Glutamatergic neuron (in vitro differentiated cells): ENCODE measurements at places on chromosomes 4 and X. TPM values are rescaled to one million over a fixed set of nuclear protein-coding genes. Genes with fewer than 3 reads are reported as not detected.

DNA sequence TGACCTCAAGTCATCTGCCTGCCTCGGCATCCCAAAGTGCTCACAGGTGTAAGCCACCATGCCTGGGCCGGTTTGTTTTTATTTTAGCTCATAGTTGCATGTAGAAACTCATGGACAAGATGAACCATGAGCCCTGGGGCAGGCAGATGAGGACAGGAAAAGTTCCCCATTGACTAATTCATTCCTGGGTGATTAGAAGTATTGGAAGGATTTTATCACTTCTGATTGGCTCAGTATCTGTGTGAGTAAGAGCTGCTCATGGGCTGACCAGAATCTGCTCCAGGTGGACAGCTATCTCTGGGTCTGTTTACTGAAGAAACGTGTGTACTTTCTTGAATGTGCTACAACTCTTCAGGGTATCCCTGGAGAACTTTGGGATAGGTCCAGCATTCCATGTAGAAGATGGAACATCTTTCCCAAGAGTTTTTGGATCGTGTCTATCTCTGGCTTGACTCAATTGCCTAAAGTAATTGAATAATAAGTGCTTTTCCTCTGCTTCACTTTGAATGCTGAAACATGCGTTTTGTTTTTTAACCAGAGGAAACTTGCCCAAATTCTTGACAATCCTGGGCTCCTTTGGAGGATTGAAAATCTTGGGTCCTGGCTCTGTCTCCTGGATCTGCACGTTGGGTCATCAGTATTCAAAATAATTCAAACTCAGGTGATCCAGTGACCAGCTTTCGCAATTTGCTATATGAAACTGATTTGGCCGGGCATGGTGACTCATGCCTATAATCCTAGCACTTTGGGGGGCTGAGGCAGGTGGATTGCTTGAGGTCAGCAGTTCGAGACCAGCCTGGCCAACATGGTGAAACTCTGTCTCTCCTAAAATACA, 88.6 kb upstream of the DHRSX start:
- H3K4me1 ChIP-seq = peaks cover 5% of the 10 kb centered on the region
- no peak for DNase-seq
- H3K36me3 ChIP-seq = no peaks in the 10 kb centered on the region
- H3K27ac ChIP-seq = no peak overlapping the region

DNA sequence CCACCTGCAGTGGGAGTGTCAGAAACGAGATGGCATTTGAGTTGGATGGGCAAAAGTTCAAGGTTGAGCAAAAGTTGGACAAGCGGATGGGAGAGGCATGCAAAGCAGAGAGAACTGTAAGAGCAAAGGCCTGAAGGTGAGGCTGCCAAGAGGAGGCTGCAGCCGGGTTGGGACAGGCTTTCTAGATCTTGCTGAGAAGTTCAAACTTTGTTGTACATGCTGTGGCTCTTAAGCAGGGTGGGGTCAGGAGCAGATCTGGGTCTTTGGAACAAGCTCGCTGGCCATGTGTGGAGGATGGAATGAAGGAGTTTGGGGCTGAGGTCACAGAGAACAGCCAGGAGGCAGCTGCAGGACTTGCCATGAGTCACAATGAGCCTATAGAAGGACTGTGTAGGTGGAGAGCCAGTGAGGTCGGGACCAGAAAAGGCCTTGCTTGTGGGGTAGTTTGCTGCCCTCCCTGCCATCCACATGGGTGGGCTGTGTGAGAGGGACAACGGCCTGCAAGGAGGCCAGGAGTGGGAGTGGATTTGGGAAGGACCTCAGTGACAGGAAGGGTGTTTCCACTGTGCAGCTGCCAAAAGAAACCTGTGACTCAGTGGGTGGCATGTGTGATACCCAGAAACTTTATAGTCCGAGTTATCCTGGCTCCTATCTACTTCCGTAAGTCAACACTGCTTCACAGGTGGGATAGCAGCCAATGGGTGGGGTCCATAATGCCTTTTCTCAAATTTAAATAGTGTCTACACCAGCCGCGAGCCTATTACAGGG, 210.4 kb downstream of the MID1IP1 start:
- H3K4me1 ChIP-seq = no peaks in the 10 kb centered on the region
- H3K4me3 ChIP-seq = no peak overlapping the region
- H3K36me3 ChIP-seq = no peaks in the 10 kb centered on the region
- peaks cover 1% of the 10 kb centered on the region for H3K27me3 ChIP-seq
- H3K27ac ChIP-seq = no peak overlapping the region

The PNMA5 gene
- not detected for total RNA-seq

- no peak overlapping the region for H3K4me3 ChIP-seq
- H3K27ac ChIP-seq = no peak overlapping the region
- no peaks in the 10 kb centered on the region for H3K4me1 ChIP-seq
- H3K36me3 ChIP-seq = no peaks in the 10 kb centered on the region
- no peaks in the 10 kb centered on the region for H3K27me3 ChIP-seq
These were observed 609.5 kb upstream of the FAM241A start for GRCh38 chr4:111535792-111536191.

DNA sequence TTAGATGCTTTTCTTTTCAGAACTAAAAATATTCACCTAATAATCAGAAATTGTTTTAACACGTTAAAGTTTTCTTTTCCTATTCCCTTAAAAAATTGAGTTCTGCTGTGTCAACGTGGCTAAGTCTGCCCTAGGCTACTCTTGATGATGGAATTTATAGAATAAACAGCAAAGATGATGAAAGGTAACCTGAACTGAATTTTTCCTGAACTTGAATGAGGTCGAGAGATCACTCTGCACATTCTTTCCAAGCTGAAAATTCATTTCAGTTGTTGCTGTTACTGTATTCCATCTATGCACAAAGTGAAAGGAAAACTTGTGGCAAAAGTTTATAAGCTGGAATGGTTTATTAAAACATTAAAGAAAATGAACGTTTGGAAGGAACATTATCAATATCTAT, 245.9 kb upstream of the GIMD1 start:
- H3K4me3 ChIP-seq = no peak overlapping the region
- no peak overlapping the region for H3K27ac ChIP-seq
- no peaks in the 10 kb centered on the region for H3K4me1 ChIP-seq
- DNase-seq = no peak

DNA sequence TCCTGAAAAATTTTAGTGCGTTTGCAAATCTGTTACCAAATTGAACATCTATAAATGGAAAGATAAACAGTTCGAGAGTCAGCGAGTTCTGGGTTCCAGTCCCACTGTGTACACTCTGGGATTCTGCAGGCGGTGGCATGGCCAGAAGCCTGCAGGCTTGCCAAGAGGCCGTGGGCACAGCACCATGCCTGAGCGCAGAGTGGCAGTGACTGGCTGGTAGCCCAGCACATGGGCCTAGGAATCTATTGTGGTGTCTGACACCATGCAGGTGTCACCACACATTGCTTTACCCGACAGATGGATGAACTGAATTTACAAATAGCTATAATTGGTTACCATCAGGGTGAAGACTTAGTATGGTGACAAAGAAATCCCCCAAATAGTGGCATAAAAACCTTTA, 71.7 kb upstream of the TLR3 start:
- H3K4me1 ChIP-seq = peaks cover 3% of the 10 kb centered on the region
- H3K27ac ChIP-seq = no peak overlapping the region
- no peak overlapping the region for H3K4me3 ChIP-seq
- DNase-seq = no peak
- H3K27me3 ChIP-seq = no peaks in the 10 kb centered on the region
- H3K36me3 ChIP-seq = no peaks in the 10 kb centered on the region

The ZCCHC12 gene
- total RNA-seq = 22.7 TPM

The ZNF157 gene
- 2.9 TPM for total RNA-seq

The POU3F4 gene
- total RNA-seq = 1.8 TPM

The BBS7 gene
- total RNA-seq = 49.8 TPM

DNA sequence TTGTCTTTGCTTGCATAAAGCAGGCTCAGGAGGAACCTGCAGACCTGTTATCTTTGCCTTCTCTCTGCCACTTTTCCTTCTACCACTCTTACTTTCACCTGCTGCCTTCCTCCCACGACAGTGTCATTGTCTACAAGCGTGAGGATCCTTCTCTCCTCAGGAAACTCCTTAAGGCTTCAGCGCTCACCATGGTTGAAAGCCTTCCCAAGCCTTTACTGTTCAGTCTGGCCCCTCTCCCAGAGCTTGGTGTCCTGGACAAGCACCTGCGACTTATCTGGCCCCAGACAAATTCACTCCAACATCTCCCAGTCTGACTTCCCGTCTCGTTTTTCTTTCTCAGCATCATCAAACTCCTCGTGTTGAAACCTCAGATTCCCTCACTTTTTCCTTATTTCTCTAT, 31.0 kb downstream of the CC2D2A start:
- H3K4me1 ChIP-seq = no peaks in the 10 kb centered on the region
- H3K36me3 ChIP-seq = peaks cover 5% of the 10 kb centered on the region
- no peak for DNase-seq
- H3K27me3 ChIP-seq = no peaks in the 10 kb centered on the region

The ADH7 gene
- total RNA-seq = not detected

The P2RY4 gene
- 0.27 TPM for total RNA-seq

- H3K4me1 ChIP-seq = no peaks in the 10 kb centered on the region
- DNase-seq = no peak
- H3K27me3 ChIP-seq = no peaks in the 10 kb centered on the region
- H3K36me3 ChIP-seq = peaks cover 3% of the 10 kb centered on the region
These were observed 7.3 kb upstream of the TMEM33 start for GRCh38 chr4:41927796-41928499.

GRCh38 chrX:2632533-2633504, 58.3 kb upstream of the CD99 start:
- H3K4me1 ChIP-seq = no peaks in the 10 kb centered on the region
- no peak for DNase-seq
- H3K27me3 ChIP-seq = peaks cover under 1% of the 10 kb centered on the region

- no peak overlapping the region for H3K27ac ChIP-seq
- H3K4me3 ChIP-seq = no peak overlapping the region
- DNase-seq = no peak
- H3K4me1 ChIP-seq = no peaks in the 10 kb centered on the region
- no peaks in the 10 kb centered on the region for H3K27me3 ChIP-seq
These were observed 43.0 kb upstream of the GABRA2 start for GRCh38 chr4:46432923-46433322.

DNA sequence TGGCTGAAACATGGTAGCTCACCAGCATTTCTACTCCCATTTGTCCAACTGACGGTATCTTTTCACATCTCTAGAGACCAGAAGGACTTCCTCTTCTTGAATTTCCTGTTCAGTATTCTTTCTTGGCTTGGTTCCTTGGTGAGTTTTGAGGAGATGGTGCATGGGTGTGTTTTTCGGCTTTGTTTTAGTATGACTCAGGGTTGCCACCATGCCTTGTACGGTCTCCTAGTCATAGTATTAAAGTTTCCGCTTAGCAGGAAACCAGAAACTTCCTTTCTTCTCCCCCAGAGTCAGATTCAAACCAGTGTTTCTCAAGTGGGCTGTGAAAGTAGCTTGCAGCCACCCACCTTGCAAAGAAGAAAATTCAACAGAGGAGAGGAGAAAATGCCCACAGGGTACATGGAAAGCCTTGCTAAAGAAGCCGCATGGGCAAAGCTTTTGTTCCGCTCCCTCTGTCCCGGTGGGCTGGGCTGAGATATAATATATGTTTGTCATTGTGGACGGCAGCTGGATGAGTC, 5.7 kb downstream of the CD99 start:
- no peak for DNase-seq
- H3K4me1 ChIP-seq = peaks cover 12% of the 10 kb centered on the region
- peaks cover 16% of the 10 kb centered on the region for H3K27me3 ChIP-seq
- H3K36me3 ChIP-seq = no peaks in the 10 kb centered on the region
- H3K4me3 ChIP-seq = no peak overlapping the region
- H3K27ac ChIP-seq = no peak overlapping the region

DNA sequence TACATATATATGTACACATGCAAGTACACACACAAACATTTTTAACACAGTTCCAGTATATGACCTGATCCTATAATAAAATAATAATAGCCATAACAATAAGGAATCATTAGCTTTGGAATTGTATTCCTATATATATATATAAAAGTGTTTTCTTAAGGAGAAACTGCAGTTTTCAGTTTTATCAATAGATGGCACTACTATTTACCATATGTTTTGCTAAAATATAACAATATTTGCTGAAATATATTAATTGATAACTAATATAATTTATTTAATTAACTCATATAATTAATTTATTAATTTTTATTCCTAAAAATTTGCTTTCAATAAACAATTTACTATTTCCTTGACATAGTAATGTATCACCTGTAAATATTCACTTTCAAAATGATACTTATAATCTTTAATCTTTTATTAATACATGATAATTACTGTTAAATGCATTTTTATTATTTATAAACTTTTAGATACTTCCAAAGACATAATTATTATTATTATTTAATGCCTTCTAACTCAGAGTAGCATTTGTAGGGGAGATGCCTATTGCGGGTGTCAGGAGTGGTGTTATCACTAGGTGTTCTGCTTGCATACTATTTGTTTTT, 599.5 kb downstream of the FSTL5 start:
- H3K4me1 ChIP-seq = peaks cover 5% of the 10 kb centered on the region
- H3K27ac ChIP-seq = no peak overlapping the region
- H3K27me3 ChIP-seq = no peaks in the 10 kb centered on the region
- no peak for DNase-seq
- H3K4me3 ChIP-seq = no peak overlapping the region

- H3K36me3 ChIP-seq = no peaks in the 10 kb centered on the region
- no peaks in the 10 kb centered on the region for H3K4me1 ChIP-seq
- H3K27me3 ChIP-seq = peaks cover 2% of the 10 kb centered on the region
These were observed 117.1 kb upstream of the EGFL6 start for GRCh38 chrX:13452283-13452682.

- no peak for DNase-seq
- no peak overlapping the region for H3K4me3 ChIP-seq
- peaks cover 9% of the 10 kb centered on the region for H3K4me1 ChIP-seq
- no peaks in the 10 kb centered on the region for H3K27me3 ChIP-seq
- no peaks in the 10 kb centered on the region for H3K36me3 ChIP-seq
These were observed 49.6 kb downstream of the MAP7D2 start for GRCh38 chrX:20066968-20067708.

DNA sequence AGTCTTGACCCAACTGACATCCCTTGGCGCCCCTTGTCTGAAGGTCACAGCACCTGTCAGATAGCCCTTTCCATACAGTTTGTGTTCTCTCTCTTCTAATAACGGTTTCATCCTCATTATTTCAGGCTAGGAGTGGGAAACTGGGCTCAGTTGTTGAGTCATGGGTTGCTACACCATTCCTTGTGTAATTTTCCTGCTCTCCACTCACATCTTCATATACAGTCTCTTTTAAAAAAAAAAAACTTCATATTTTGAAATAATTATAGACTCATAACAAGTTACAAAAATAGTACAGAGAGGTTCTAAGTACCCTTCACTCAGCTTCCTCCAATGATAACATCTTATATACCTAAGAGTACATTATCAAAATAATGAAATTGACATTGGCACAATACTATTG, 60.2 kb upstream of the GRPR start:
- H3K27ac ChIP-seq = no peak overlapping the region
- H3K4me1 ChIP-seq = no peaks in the 10 kb centered on the region
- H3K4me3 ChIP-seq = no peak overlapping the region
- DNase-seq = no peak

The MAP7D2 gene
- 3.0 TPM for total RNA-seq

DNA sequence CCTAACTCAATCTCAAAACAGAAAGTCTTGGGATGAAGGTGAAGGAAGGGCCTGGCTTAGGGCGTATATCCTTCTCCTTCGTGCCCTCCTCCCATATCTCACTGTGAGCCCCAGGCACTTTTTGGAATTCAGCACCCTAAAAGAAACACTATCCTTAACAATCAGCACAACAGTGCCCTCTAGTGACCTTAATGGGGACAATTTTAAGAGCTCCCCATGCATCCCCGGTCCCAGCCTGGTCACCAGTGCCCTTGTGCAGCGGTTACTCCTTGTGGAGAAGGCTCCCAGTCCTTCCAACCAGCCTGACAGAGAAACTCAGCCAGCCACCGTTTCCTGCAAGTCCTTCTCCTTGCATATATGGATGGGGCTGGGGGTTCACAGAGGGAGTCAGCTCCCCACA, 4.2 kb downstream of the PAK3 start:
- DNase-seq = peak; percentile 29
- H3K4me1 ChIP-seq = peaks cover 11% of the 10 kb centered on the region
- H3K36me3 ChIP-seq = no peaks in the 10 kb centered on the region

- no peak for DNase-seq
- H3K27me3 ChIP-seq = no peaks in the 10 kb centered on the region
- H3K4me1 ChIP-seq = no peaks in the 10 kb centered on the region
These were observed 1163.5 kb upstream of the PABPC4L start for GRCh38 chr4:135365065-135365464.
